GM06990 (cell line): ENCODE measurements at places on chromosomes 1 and 21.

DNA sequence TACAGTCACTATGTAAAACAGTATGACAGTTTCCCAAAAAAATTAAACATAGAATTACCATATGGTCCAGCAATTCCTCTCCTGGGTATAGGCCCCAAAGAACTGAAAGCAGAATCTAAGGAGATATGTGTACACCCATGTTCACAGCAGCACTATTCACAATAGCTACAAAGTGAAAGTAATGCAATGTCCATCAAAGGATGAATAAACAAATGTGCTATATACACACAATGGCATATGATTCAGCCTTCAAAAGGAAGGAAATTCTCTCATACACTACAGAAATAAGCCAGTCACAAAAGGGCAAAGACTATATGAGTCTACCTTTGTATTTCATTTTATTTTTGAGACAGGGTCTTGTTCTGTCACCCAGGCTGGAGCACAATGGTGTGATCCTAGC lies 120.4 kb downstream of the TOMM20 start:
- no peak for DNase-seq

DNA sequence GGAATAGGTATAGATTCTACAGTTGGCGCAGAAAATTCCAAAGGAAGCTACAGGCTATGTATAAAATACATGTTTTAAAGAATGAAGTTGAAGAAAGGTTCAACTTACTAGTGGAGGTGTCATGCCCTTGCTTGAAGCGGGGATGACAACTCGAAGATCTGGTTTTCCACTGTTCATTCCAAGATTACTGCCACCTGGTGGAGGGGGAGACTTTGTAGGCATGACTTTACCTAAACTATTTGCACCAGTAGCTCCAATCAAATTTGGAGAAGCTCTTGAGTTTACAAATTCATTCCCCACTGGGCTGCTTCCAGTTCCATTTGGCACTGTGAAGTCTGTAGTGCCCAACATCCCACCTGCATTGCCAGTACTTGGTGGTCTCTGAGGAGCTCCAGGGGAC lies 81.7 kb downstream of the AXDND1 start:
- DNase-seq: no peak

DNA sequence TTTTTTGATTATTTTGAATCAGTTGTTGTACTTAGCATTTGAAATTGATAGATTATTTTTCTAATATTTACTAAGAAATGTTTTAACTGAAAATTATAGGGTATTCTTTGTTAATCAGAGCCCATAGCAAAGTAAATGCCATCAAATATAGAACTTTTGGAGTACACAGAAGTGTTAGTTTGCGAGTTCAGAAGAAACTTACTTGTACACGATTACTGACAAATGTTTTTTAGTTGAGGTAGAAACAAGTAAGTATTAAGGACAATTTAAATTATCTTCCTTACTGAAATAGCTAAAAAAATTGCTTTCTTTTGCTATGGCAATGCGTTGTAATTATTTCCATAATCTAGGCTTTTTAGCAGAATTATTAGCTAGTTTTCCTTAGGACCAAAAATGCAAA lies 692.2 kb downstream of the USP25 start:
- no peak for DNase-seq

GRCh38 chr1:101004061-101004460 lies 21.5 kb downstream of the DPH5 start:
- DNase-seq: no peak

DNA sequence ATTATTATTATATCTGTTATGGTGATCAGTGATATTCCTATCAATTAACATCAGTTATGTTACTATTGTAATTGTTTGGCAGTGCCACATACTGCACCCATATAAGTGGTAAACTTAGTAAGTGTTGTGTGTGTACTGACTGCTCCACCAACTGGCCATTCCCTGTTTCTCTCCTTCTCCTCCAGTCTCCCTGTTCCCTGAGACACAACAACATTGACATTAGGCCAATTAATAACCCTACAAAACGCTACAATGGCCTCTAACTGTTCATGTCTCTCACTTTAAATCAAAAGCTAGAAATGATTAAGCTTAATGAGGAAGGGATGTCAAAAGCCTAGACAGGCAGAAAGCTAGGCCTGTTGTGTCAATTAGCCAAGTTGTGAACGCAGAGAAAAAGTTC lies 6.6 kb upstream of the THRAP3 start:
- no peak for DNase-seq

DNA sequence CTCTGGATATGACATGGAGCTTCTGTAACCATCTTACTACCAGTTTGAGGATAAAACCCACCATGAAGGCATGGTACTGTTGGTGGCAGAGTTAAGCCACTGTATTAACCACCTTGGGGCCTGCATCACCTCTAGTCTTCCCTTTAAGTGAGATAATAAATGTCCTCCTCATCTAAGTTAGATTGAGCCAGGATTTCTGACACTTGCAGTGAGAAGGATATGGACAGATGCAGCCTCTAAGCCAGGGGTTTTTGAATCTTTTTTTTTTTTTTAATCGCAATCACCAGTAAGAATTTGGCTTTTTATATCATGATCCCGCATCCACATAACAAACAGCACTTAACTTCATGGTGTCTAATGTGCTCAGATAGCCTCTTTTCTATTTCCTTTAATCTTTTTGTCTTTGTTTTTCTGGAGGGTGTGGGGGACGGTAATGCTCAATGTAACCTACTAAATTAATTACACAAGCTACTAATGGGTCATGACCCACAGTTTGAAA lies 42.2 kb downstream of the ATP1A1 start:
- DNase-seq: no peak

- no peak for DNase-seq
Measured at GRCh38 chr1:35524106-35524505, 33.1 kb downstream of the KIAA0319L start.

DNA sequence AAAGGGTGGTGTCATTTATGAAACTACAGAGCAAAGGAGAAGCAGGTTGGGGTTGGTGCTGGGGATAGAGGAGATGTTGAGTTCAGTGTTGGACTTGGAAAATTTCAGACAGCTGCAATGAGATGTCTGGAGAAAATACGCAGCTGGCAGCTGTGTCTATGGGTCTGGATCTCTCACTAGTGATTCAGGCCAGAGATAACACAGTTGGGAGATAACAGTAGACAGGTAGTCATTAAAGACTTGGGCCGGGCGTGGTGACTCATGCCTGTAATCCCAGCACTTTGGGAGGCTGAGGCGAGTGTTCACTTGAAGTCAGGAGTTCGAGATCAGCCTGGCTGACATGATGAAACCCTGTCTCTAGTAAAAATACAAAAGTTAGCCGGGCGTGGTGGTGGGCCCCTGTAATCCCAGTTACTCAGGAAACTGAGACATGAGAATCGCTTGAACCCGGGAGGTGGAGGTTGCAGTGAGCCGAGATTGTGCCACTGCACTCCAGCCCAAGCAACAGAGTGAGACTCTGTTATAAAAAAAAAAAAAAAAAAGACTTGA lies 2.5 kb upstream of the TFAP2E start:
- DNase-seq: no peak
